ENCODE measurements at places on chromosomes 2 and 18.

DNA sequence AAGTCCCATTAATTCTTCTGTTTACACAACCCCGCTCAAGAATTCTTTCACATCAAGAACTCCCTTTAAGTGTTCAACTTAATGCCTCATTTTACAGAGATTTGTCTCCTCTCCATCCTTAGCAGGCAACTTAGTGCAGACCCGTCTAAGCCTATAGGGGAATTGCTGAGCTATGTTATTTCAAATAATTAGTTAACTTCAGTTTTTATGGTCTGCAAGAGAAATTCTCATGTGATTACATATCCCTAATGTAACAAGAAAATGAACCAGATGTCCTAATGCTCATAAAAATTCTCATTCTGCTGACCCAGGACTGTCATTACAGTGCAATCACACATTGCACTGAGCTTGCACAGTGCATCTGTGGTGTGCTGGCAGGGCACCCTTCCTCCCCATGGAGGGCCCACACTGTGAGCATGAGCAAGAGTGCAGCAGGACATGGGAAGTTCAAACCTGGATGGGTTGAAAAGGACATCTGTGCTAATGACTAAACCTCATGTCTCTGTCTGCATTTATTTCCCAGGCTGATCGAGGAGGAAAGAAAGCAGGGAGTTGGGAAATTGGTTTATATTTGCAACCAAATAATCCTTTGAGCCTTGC lies 97.1 kb downstream of the COL5A2 start:
- no peak for DNase-seq

GRCh38 chr18:6521803-6522418 lies 107.2 kb upstream of the L3MBTL4 start:
- DNase-seq, result no peak

DNA sequence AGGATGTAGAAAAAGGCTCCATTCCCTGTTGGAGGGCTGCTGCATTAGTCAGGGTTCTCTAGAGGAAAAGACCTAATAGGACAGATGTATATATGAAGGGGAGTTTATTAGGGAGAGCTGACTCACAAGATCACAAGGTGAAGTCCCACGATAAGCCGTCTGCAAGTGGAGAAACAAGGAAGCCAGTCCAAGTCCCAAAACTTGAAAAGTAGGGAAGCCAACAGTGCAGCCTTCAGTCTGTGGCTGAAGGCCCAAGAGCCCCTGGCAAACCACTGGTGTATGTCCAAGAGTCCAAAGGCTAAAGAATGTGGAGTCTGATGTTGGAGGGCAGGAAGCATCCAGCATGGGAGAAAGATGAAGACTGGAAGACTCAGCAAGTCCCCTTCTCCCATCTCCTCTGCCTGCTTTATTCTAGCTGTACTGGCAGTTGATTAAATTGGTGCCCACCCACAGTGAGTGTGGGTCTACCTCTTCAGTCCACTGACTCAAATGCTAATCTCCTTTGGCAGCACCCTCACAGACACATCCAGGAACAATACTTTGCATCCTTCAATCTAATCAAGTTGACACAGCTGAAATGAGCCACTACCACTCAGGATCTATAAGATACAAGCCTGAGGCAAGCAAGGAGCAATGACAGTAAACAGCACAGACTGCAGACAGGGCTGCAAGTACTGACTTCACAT lies 30.0 kb upstream of the ATG16L1 start:
- no peak for DNase-seq

DNA sequence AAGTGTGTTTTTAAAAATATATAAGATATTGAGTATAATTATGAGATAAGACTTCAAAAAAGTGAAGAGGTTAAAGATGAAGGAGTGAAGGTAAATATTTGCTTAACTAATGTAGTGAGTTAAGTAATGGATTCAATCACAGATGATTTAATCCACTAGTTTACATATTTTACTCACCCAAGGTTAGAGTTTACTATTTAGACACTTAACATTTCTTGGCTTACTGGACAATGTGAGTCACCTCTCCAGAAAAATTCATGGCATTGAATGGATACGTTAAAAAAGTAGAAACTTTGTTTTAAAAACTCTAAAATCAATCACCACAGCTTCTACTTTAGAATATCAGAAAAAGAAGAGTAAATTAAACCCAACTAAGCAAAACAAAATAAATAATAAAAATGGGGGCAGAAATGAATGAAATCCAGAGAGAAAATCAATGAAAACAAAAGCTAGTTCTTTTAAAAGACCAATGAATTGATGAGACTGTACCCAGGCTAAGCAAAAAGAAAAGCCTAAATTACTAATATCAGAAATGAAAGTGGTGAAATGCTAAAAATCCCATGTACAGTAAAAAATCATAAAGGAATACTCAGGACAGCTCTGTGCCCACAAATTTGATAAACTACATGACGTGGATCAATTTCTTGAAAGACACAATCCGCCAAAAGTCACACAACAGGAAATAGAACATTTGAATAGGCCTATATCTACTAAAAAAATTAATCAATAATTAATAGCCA lies 1.9 kb upstream of the HMSD start:
- DNase-seq, result no peak

GRCh38 chr2:9663008-9663879 lies 32.4 kb upstream of the YWHAQ start:
- no peak for DNase-seq

GRCh38 chr2:33267043-33267442 lies 209.4 kb upstream of the RASGRP3 start:
- no peak for DNase-seq

GRCh38 chr2:128421286-128421685 lies 102.6 kb upstream of the HS6ST1 start:
- no peak for DNase-seq

DNA sequence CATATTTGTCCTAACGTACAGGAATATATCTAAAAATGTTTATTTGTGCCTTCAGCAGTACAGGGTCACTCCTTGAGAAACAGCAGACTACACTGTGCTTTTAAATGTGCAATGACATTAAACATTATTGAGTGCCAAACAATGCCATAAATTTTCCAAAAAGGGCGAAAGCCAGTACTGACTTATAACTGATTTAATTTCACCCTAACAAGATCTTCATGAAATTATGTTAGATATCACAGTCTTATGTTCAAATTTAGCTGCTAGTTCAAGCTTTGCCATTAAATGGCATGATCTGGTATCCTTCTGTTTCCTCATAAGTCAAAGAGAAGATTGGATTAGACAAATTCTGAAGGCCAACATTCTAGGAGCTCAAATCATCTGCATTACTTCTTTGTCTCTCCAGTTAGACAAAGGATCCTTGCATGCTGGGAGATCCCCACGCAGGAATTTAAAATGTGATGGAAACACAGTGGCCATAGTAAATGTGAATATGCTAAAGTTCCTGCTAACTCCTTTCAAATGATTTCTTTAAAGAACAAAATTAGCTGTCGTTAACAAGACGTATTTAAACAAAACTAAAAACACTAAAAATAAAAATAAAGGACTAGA lies 129.3 kb upstream of the STON1 start:
- no peak for DNase-seq

DNA sequence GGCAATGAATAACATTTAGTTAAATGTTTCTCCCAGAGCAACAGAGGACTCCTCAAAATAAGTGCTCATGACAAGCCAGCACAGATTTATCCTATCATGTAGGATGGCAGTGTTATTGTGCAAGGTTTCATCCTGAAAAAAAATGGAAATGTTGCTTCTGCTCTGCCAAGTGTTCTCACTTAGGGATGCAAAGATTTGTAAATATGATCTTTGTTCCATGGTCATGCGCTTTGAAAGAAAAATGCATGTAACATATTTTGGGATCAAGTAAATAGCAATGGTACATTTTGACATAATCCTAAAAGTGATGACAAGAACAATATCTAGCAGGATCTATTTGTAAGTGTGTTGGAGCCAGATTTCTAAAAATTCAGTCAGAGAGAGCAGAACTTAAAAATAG lies 229.5 kb upstream of the CCDC150 start:
- no peak for DNase-seq

- peak; percentile 13 for DNase-seq
Observed at GRCh38 chr18:22385718-22386117, 32.0 kb downstream of the CTAGE1 start.

GRCh38 chr2:169999054-169999453 lies 171.8 kb downstream of the UBR3 start:
- no peak for DNase-seq

- DNase-seq, result no peak
Observed at GRCh38 chr2:12557688-12558087, 159.0 kb upstream of the TRIB2 start.

DNA sequence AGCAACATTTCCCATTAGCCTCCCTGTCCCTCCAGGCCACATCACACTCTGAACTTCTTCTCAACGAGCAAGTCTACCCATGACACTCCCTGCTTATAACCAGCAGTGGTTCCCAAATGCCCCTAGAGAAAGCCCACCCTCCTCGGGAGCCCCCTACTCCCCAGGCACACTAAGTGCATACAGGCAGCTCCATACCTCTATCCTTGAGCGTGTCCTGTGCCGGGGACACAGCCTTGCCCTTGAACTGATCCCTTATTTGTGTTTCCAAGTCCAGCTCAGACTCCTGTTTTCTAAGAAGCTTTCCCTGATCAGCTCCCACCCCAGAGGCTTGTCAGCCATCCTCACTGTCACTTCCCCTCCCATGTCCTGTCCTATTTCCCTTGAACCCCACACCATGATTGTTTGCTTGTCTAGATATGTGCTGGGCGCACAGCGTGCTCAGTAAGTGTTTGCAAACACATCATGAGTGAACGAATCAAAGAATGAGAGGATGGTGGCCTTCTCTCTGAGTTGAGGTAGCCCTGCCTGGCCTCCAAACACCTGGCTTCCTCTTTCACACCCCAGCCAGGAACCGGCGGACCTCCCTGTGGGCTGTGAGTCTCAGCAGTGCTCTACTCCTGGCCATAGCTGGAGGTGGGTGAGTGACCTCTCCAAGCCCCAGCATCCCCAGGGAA lies 2.1 kb downstream of the TEX51 start:
- DNase-seq, result no peak
